ENCODE measurements at places on chromosomes 12 and 14. TPM values are rescaled to one million over a fixed set of nuclear protein-coding genes. Genes with fewer than 3 reads are reported as not detected.

- H3K27ac ChIP-seq = no peak overlapping the region
- no peak overlapping the region for H3K4me3 ChIP-seq
- DNase-seq = no peak
- no peaks in the 10 kb centered on the region for H3K36me3 ChIP-seq
These were observed 337.1 kb upstream of the OR4E1 start for GRCh38 chr14:22010545-22011252.

- no peaks in the 10 kb centered on the region for H3K27me3 ChIP-seq
- no peaks in the 10 kb centered on the region for H3K36me3 ChIP-seq
- no peak overlapping the region for H3K4me3 ChIP-seq
These were observed 276.2 kb upstream of the RTL1 start for GRCh38 chr14:101179691-101180211.

GRCh38 chr14:34081101-34081575 lies 130.3 kb upstream of the EGLN3 start:
- no peaks in the 10 kb centered on the region for H3K36me3 ChIP-seq
- no peak for DNase-seq
- no peak overlapping the region for H3K4me3 ChIP-seq
- H3K27ac ChIP-seq = peak overlapping the region; percentile 80
- H3K27me3 ChIP-seq = no peaks in the 10 kb centered on the region

DNA sequence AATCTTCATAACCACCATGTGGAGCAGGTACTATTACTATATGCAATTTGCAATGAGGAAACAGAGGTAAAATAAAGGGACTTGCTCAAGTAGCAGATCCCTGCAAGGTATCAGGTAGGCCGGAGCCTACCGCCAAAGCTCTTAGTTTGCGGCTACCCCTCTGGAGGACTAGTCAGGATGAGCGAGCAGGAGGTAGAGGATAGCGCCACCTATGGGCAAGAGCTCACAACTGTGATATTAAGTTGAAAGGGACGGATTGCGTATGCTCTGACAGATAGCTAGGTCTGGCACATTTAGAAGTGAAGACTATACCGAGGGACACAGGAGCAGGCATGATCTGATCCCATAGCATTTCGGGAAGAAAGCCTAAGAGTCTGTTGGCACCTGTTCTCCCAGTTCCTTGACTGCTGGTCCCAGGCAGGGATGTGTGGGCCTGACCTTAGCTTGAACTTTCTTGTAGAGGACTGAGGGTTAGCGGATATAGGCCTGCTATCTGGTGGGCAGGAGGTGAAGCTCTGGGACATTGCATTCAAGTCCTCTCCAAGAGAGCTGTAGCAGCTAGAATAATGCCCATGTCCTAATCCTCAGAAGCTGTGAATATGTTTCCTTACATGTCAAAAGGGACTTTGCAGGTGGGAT lies 48.0 kb downstream of the SLC17A8 start:
- no peaks in the 10 kb centered on the region for H3K27me3 ChIP-seq
- H3K4me3 ChIP-seq = no peak overlapping the region
- no peak overlapping the region for H3K27ac ChIP-seq
- DNase-seq = peak; percentile 73

DNA sequence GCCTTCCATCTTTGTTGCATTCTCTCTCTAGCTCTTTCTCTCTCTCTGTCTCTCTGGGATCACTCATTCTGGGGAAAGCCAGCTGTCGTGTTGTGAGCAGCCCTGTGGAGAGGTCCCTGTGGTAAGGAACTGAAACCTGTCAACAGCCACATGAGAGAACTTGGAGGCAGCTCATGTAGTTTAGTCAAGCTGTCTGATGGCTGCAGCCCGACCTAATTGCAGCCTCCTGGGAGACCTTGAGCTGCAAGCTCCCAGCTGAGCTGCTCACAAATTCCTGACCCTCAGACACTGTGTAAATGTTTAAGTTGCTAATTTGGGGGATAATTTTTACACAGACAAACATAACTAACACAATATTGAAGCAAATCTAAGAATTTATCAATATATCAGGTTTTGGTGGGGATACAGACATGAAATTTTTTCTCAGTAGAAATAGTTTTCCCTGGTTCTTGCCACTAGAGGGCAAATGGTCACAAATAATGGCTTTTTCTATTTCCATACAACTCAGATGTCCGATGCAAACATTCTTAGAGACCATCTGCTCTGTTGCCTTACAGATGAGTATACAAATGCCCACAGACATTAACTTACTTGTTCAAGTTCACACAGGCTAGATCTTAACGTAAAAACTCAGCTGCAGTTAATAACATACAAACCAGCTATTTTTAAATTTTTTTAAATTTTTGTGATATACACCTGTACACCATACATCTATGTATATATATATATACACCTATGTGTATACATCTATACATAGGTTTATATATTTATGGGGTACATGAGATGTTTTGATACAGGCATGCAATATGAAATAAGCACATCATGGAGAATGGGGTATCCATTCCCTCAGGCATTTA lies 15.5 kb upstream of the KRR1 start:
- no peak overlapping the region for H3K27ac ChIP-seq
- no peak for DNase-seq
- H3K4me1 ChIP-seq = no peaks in the 10 kb centered on the region
- H3K27me3 ChIP-seq = no peaks in the 10 kb centered on the region

GRCh38 chr14:70013271-70013873 lies 134.2 kb downstream of the SMOC1 start:
- no peaks in the 10 kb centered on the region for H3K27me3 ChIP-seq
- no peaks in the 10 kb centered on the region for H3K36me3 ChIP-seq
- DNase-seq = peak; percentile 49

DNA sequence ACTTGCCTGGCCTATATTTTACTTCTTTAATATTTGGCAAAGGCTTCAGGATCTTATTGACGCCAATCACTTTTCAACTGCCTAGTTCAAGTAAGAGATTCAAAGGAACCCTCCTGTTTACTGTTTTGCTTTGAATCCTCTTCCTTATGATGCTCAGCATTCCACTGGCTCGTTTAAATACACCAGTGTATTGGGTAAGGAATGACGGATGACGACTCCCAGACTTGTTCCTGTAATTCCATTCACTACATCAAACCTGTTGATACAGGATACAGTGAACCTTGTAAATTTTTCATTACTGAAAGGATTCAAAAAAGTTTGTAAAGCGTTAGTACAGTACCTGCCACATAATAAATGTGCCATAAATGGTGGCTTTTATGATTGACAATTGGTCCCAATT lies 1.7 kb upstream of the SYCP3 start:
- H3K27me3 ChIP-seq = no peaks in the 10 kb centered on the region
- no peak overlapping the region for H3K27ac ChIP-seq
- H3K4me3 ChIP-seq = no peak overlapping the region
- H3K36me3 ChIP-seq = no peaks in the 10 kb centered on the region

Gene RNU6-7
- total RNA-seq = not detected

Gene TMEM119
- 6.5 TPM for total RNA-seq

DNA sequence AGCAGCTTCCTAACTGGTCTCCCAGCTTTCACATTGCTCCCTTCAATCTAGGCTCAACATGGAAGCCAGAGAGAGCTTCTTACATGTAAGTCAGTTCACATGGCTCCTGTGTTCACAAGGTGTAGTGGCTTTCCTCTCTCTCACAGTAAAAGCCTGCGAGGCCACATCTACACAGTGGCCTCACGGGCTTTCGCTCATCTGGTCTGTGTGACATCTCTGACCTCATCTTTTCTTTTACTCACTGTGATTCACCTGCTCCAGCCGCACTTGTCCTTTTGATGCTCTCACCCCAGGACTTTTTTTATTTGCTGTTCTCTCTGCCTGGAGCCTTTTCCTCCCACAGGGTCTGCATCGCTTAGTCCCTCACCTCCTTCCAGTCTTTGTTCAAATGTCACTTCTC lies 122.1 kb downstream of the SLC5A8 start:
- no peaks in the 10 kb centered on the region for H3K36me3 ChIP-seq
- H3K4me1 ChIP-seq = no peaks in the 10 kb centered on the region
- DNase-seq = no peak
- no peak overlapping the region for H3K4me3 ChIP-seq

Gene SCARB1
- total RNA-seq = 18.9 TPM

- no peak overlapping the region for H3K4me3 ChIP-seq
- H3K36me3 ChIP-seq = no peaks in the 10 kb centered on the region
- DNase-seq = no peak
- no peak overlapping the region for H3K27ac ChIP-seq
These were observed 3.5 kb upstream of the HIGD1C start for GRCh38 chr12:50948798-50949197.

DNA sequence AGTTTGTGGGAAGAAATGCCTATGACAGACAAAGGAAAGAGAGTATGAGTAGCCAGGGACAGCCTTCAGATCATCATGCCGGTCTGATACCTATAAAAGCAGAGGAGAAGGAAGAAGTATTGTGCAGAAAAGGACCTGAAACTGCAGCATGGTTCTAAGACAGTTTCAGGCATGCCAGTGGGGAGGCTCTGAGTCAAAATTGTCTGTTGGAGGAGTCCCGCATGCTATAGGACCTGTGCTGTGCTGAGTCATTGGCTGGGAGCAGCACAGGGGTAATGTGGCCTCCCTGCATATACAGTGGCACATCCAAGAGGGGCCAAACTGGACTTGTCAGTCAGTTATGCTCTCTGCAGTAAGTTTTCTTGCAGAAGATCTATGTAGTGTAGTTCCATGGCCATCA lies 40.7 kb downstream of the NEUROD4 start:
- no peak overlapping the region for H3K4me3 ChIP-seq
- DNase-seq = no peak
- no peaks in the 10 kb centered on the region for H3K27me3 ChIP-seq
- H3K36me3 ChIP-seq = no peaks in the 10 kb centered on the region
- no peak overlapping the region for H3K27ac ChIP-seq

DNA sequence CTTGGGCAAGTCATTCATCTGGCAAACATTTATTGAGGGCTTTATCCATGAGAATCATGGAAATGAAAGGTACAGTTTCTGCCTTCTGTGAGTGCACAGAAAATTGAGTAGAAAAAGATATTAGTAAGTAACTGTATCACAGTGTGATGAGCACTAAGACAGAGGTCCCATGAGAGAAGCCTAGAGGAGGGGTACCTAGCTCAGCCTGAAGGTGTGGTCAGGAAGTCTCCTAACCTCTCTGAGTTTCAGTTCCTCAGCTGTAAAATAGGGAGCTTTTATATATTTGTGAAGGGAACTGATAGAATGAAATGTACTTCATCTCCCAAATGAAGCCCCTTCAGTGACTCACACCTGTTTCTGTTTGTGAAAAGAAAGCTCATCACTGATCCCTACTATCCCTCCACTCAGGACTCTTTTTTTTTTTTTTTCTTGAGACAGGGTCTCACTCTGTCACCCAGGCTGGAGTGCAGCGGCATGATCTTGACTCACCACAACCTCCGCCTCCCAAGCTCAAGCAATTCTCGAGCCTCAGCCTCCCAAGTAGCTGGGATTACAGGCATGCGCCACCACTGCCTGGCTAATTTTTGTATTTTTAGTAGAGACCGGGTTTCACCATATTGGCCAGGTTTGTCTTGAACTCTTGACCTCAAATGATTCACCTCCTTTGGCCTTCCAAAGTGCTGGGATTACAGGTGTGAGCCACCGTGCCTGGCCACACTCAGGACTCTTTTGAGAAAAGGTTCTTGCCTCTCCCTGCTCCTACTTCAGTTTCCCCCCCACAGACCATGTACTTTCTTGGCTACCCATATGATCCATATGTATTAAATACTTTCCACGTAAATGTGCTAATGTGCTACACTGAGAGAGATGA lies 93.7 kb upstream of the FUT8 start:
- no peak overlapping the region for H3K4me3 ChIP-seq
- DNase-seq = no peak
- H3K36me3 ChIP-seq = no peaks in the 10 kb centered on the region
- H3K4me1 ChIP-seq = peaks cover 9% of the 10 kb centered on the region
- no peak overlapping the region for H3K27ac ChIP-seq

DNA sequence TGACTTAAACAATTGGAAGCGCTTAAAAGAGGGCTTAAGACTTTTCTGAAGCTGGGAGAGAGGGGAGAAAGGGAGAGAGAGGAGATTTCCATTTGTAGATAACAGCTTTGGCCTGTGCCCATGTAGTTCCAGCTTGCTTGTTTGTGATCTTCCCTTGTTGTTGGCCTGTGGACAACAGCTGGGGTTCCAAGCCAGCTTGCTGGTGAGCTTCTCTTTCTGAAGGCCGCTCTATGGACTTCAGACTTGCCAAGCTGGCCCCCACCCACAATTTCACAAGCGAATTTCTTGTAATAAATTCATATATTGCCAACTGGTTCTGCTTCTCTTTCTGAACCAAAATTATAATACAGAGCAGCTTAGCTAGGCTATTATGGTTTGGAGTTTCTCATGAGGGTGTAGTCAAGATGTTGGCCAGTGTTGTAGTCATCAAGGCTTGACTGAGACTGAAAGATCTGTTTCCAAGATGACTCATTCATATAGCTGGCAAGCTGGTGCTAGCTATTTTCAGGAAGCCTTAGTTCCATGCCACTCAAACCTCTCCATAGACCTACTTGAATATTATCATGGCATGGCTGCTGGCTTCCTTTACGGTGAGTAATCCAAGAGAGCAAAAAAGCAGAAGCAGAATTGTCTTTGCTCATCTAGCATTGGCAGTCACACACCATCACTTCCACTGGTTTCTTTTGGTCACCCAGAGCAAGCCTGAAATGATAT lies 89.4 kb downstream of the ATP23 start:
- no peaks in the 10 kb centered on the region for H3K36me3 ChIP-seq
- peaks cover 7% of the 10 kb centered on the region for H3K4me1 ChIP-seq
- DNase-seq = no peak
- H3K27me3 ChIP-seq = no peaks in the 10 kb centered on the region
- no peak overlapping the region for H3K4me3 ChIP-seq

Gene PRDM4
- 22.8 TPM for total RNA-seq

- H3K4me1 ChIP-seq = peaks cover 18% of the 10 kb centered on the region
- H3K36me3 ChIP-seq = no peaks in the 10 kb centered on the region
- no peak for DNase-seq
- no peak overlapping the region for H3K4me3 ChIP-seq
- H3K27ac ChIP-seq = no peak overlapping the region
These were observed 36.4 kb downstream of the PITPNM2 start for GRCh38 chr12:123114304-123115083.

Gene TPH2
- not detected for total RNA-seq

Gene TCL1B
- total RNA-seq = not detected

DNA sequence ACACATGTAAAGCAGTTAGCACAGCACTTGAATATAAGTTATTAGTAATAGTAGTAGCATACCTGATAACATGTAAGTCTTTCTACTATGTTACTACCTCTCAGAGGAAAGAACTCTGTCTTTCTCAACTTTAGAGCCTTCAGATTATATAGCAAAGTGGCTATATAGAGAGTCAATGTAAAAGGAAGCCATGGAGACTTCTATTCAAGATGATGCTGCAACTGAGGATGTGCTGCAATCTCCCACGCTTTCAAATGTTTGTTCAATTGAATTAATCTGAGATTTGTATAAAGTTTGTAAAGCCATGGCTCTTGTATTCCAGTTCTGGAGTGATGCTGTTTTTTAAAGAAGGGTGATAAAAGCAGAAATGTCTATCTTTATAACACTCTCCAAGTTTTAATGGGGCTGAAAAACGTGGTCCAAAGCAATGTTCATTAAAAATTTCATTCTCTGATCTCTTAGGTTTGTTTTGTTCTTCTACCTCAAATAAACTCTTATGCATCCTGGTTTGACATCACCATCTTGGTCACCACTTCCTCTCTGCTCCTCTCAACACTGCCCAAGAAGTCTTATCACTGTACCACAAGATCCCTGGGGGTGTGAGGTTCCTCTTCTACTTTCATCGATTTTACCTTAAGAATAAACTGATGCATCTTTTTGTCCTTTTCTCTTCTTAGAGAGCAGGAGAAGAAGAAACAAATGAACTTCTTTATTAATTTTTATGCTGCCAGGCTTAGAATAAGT lies 40.6 kb downstream of the C12orf42 start:
- DNase-seq = no peak
- H3K27ac ChIP-seq = no peak overlapping the region
